T-helper 17 cell (primary cell): ENCODE measurements at places on chromosomes 2 and 18.

DNA sequence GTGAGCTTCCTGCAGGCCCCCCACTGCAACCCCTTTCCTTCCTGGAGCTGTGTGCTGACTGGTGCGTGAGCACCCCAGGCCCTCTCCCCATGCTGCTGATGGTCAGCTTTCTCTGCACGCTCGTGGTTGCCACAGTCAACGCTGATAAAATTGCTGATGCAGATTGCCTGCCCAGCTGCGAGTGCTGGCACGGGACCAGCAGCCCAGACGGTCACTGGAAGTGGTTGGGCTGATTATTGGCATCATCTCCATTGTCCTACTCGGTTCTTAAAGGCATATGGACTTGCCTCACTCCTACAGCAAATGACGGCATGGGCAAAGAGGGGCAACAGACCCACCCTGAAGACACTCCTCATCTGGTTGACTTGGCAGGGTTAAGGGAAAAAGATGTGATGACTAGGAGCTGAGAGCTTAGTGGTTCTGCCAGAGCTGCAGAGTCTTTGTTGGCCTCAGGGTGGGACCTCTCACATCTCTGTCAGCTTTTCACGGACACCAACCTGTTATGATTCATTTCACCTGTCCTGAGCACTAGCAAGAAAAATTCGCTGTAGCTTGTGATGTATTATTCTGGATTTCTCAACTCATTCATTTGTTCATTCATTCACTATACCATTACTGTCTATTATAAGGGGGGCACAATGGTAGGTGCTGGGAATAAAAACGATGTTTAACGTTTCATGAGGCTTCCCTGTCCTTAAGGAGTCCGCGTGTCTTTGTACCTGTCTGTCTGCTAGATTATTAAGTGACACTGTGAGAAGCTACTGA, 38.4 kb downstream of the PAX8 start:
- peaks cover 13% of the 10 kb centered on the region for H3K4me1 ChIP-seq
- H3K36me3 ChIP-seq = peaks cover 5% of the 10 kb centered on the region

- no peaks in the 10 kb centered on the region for H3K4me1 ChIP-seq
- no peak overlapping the region for H3K4me3 ChIP-seq
- H3K36me3 ChIP-seq = peaks cover 2% of the 10 kb centered on the region
These were observed 107.0 kb downstream of the EXOC6B start for GRCh38 chr2:72718876-72719275.

- DNase-seq = no peak
- H3K4me3 ChIP-seq = no peak overlapping the region
- H3K36me3 ChIP-seq = peaks cover 12% of the 10 kb centered on the region
- H3K4me1 ChIP-seq = peaks cover 21% of the 10 kb centered on the region
- no peaks in the 10 kb centered on the region for H3K27me3 ChIP-seq
These were observed 44.0 kb downstream of the KLF7 start for GRCh38 chr2:207121784-207122183.

DNA sequence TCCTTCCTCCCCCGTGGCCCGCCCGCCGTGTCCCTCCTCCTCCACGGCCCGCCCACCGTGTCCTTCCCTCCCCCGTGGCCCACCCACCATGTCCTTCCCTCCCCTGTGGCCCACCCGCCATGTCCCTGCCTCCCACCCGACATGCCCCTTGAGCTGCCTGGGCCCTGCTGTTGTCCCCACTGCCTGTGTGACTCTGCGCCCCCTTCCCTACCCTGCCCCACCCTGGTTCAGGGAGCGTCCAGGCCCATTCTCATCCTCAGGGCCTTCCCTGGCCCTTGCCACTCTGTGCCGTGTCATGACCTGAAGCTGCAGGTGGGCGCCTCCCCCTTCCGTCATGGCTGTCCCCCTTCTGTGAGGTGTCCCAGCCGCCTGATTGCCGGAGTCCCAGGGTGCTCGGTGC, 20.7 kb downstream of the D2HGDH start:
- H3K36me3 ChIP-seq = peaks cover 6% of the 10 kb centered on the region
- DNase-seq = no peak
- no peak overlapping the region for H3K27ac ChIP-seq
- peaks cover 8% of the 10 kb centered on the region for H3K4me1 ChIP-seq

GRCh38 chr2:96505231-96505889, at the start of gene NEURL3:
TSS of gene NEURL3 (minus strand) at chr2:96505357. CDS start at chr2:96505286, 71 bp downstream.
- H3K27ac ChIP-seq = no peak within 1 kb of the TSS
- H3K4me3 ChIP-seq = no peak within 1 kb of the TSS
- H3K27me3 ChIP-seq = peaks cover 16% of the 10 kb centered on the region
- peaks cover 25% of the 10 kb centered on the region for H3K4me1 ChIP-seq

GRCh38 chr2:199784512-199784911, 66.5 kb downstream of the FTCDNL1 start:
- H3K4me1 ChIP-seq = no peaks in the 10 kb centered on the region
- H3K27ac ChIP-seq = no peak overlapping the region
- H3K36me3 ChIP-seq = peaks cover 2% of the 10 kb centered on the region

DNA sequence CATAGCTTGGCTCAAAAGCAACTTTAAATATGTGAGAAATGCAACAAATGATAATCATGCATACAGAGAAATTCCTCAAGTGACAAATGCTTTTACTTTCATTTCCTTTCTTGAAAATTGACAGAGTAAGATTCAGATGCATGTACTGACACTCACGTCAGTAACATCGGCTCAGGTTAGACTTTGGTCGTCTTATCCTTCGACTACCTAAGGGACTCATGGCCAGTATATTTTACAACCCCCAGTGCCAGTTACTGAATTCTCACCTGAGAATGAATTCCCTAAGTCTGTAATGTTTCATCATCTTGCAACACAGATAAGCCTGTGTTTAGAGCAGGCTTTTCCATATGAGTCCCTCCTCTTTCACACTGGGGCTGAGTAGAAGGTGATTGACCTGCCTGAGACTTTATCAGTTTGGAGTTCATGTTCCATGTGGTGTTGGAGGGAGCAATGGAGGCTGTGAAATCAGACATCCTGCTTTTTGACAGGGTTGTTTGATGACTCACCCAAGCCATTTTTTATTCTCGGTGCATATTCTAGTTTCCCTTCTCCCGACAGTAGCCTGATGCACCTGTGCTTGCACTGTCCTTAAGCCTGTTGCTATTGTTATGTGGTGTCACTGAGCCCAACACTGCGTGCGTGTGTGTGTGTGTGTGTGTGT, 30.5 kb upstream of the ATP8B1 start:
- H3K27ac ChIP-seq = peak overlapping the region; percentile 37
- no peak for DNase-seq
- peaks cover 16% of the 10 kb centered on the region for H3K4me1 ChIP-seq
- H3K4me3 ChIP-seq = peak overlapping the region; percentile 72
- peaks cover 5% of the 10 kb centered on the region for H3K36me3 ChIP-seq
- H3K27me3 ChIP-seq = peaks cover 15% of the 10 kb centered on the region

GRCh38 chr2:11363868-11364564, 19.6 kb upstream of the ROCK2 start:
- H3K27ac ChIP-seq = no peak overlapping the region
- H3K27me3 ChIP-seq = peaks cover 17% of the 10 kb centered on the region
- H3K4me3 ChIP-seq = no peak overlapping the region

DNA sequence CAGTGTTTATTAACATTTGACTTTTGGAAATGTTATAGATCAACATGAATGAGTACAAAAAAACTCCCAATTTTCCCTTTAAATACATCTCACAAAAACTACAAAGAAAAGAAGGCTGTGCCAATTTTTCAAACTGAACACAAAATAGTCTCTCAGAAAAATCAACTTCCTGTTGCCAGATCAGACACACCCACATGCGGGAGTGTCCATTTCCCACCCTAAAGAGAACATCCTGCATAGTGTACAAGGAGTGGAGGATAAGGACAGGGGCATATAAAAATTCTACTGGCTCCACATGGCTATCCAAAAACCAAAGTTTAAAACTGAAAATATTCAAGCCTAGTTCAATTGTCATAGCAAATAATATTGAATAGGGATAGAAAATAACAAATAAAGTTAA, 165.3 kb downstream of the ATAD2B start:
- H3K4me3 ChIP-seq = no peak overlapping the region
- H3K4me1 ChIP-seq = peaks cover 20% of the 10 kb centered on the region
- peaks cover 10% of the 10 kb centered on the region for H3K36me3 ChIP-seq
- DNase-seq = no peak
- H3K27me3 ChIP-seq = no peaks in the 10 kb centered on the region

GRCh38 chr2:159106109-159106508, 137.7 kb downstream of the TANC1 start:
- H3K36me3 ChIP-seq = no peaks in the 10 kb centered on the region
- peaks cover 4% of the 10 kb centered on the region for H3K27me3 ChIP-seq
- peaks cover 6% of the 10 kb centered on the region for H3K4me1 ChIP-seq
- H3K27ac ChIP-seq = no peak overlapping the region
- no peak overlapping the region for H3K4me3 ChIP-seq

DNA sequence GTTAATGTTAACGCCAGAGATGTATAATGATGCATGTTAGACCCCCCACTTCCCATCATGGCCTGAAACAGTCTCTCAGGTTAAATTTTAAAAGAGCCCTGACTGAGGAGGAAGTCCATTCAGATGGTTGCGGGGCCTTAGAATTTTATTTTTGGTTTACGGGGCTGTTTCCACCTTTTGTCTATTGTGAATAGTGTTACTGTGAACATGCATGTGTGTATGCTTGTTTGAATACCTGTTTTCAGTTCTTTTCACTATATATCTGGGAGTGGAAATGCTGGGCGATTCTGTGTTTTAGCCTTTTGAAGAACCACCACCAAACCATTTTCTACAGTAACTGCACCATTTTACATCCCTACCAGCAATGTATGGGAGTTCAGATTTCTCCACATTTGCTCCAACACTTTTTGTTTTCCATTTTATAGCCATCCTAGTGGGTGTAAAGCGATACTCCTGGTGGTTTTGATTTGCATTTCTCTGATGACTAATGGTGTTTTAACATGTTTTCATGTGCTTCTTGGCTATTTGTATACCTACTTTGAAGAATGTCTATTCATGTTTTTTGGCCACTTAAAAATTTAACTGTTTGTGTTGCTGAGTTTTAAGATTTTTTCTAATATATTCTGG, 133.0 kb downstream of the MYO3B start:
- H3K4me3 ChIP-seq = no peak overlapping the region
- H3K36me3 ChIP-seq = no peaks in the 10 kb centered on the region
- no peak for DNase-seq
- H3K4me1 ChIP-seq = no peaks in the 10 kb centered on the region
- H3K27me3 ChIP-seq = peaks cover 34% of the 10 kb centered on the region
- H3K27ac ChIP-seq = no peak overlapping the region

GRCh38 chr2:29013057-29013780, 32.1 kb downstream of the TOGARAM2 start:
- peak overlapping the region; percentile 100 for H3K27ac ChIP-seq
- no peaks in the 10 kb centered on the region for H3K36me3 ChIP-seq
- DNase-seq = no peak
- H3K4me3 ChIP-seq = peak overlapping the region; percentile 81
- H3K4me1 ChIP-seq = peaks cover 71% of the 10 kb centered on the region

- peaks cover 20% of the 10 kb centered on the region for H3K4me1 ChIP-seq
- DNase-seq = no peak
These were observed 47.3 kb downstream of the MEX3C start for GRCh38 chr18:51150113-51150700.

DNA sequence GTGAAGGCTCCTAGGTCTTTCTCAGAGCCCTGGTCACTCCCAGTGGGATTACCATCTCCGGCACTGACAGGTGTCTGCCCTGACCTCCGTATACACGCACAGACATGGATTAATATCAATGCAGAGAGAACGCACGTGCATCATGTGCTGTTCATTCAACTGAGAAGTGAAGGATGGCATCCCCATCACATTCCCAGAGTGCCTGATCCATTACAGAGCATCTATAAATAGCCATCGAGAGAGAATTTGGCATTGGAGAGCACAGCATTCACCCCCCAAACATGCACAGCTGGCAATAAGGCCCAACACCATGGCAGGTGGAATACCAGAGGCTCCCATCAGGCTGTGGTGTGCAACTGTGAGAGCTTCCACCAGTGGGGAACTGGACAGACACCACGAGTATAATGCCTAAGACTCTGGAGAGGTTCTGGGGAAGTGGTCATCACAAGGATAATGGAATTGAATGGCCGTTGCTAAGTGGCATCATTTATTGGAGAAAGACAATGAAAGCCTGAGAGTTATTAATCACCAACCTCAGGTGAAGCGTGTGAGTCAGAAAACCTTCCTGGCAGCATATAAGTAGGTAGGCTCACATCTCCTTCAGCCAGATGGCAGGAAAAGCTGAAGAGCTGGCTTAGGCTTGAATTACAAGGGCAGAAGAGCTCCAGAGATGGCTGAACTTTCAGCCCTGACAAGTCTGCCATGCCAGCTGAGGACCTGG, 244.5 kb upstream of the ID2 start:
- peaks cover 31% of the 10 kb centered on the region for H3K4me1 ChIP-seq
- no peak overlapping the region for H3K4me3 ChIP-seq
- no peaks in the 10 kb centered on the region for H3K36me3 ChIP-seq
- no peak for DNase-seq

- H3K4me3 ChIP-seq = no peak overlapping the region
- H3K27ac ChIP-seq = no peak overlapping the region
- H3K27me3 ChIP-seq = no peaks in the 10 kb centered on the region
These were observed 160.3 kb downstream of the MYO1B start for GRCh38 chr2:191405546-191405945.

DNA sequence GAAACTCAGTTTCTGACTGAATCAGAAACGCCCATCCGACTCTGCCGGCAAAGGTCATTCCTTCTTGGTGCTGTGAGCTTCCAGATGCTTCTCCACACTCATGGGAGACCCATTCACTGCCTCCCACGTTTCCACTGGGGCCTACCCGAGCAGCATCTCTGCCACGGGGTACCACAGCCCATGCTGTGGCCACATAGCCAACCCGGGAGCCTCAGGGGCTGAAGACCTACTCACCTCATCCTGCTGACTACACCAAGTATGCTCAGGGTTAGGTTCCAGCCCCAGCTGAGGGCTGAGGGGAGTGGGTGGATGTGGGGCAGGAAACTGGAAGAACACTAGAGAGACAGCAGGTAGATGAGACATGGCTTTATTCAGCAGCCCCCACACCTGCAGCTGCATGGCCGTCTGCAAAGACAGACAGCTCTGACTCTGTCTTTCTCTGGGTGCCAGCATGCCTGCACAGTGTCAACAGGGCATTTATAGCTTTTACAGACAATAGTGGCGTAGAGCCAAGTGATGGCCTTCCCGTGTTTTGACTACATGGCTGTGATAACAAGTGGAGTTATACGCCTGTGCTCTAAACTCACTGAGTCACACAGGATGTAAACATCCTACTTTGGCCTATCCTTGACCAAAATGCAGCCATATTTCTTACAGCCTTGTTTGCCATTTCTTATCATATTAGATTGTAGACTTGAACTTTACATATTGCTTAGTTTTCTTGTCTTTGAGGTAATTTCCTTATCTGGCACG, 16.5 kb upstream of the KLHL23 start:
- H3K4me3 ChIP-seq = no peak overlapping the region
- no peaks in the 10 kb centered on the region for H3K4me1 ChIP-seq
- no peaks in the 10 kb centered on the region for H3K27me3 ChIP-seq
- H3K27ac ChIP-seq = no peak overlapping the region
- DNase-seq = no peak
- no peaks in the 10 kb centered on the region for H3K36me3 ChIP-seq

DNA sequence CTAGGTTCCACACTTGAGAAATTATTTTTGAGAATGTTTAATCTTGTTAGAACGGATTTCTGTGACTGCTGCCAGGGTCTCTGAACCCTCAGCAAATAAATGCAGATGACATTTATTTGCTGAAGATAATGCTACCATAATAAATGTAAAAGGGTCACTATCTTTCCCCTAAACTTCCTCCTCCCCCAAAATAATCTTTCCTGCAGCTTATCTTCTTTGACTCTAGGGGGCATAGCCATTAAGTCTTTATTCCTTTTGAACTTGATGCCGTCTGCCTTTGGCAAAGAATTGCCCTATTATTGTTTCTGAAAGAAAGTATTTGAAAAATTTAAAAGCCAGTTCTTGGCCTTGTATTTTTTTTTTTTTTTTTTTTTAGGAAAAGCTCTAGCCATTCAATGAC, 63.6 kb upstream of the ACSL3 start:
- DNase-seq = no peak
- H3K4me3 ChIP-seq = no peak overlapping the region
- no peaks in the 10 kb centered on the region for H3K4me1 ChIP-seq
- H3K27ac ChIP-seq = no peak overlapping the region
- no peaks in the 10 kb centered on the region for H3K36me3 ChIP-seq
